ENCODE measurements at places on chromosomes 2 and 18. TPM values are rescaled to one million over a fixed set of nuclear protein-coding genes. Genes with fewer than 3 reads are reported as not detected.

- no peak for DNase-seq
Observed at GRCh38 chr2:106191511-106192016, 2.5 kb downstream of the UXS1 start.

- no peak for DNase-seq
Observed at GRCh38 chr18:32934201-32934600, 161.4 kb upstream of the KLHL14 start.

Gene OSR1
- 26.2 TPM for total RNA-seq

GRCh38 chr2:66387016-66387753 lies 47.7 kb upstream of the MEIS1 start:
- no peak for DNase-seq

DNA sequence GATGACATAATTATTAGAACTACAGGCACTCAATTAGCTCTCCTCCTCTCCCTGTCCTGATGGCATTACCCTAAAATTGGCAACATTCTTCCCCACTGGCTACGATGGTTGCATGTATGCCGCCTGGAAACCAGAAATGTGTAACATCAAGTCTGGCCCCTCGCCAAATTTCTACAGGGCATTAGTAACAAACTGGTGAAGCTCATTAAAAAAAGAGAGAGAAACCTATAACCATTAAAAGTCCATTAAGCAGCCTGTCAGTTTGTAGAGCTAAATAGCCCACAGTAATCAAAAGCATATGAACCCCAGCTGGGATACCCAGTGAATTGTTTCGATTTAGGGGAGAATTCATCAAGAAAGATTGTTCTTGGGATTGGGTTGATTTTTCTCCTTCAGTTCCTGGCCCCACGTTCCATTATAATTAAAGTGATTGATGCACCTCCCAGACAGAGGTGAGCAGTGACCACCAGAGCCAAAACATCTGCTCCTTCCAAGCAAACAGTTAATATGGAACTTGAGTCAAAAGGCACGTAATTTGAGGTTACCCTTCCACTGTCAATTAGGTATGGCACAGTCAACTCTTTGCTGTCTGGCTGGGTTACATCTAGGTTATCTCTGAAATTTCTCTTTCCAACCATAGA lies 208.6 kb downstream of the C1D start:
- no peak for DNase-seq

GRCh38 chr18:54117853-54118773 lies 106.4 kb downstream of the MBD2 start:
- DNase-seq: no peak

DNA sequence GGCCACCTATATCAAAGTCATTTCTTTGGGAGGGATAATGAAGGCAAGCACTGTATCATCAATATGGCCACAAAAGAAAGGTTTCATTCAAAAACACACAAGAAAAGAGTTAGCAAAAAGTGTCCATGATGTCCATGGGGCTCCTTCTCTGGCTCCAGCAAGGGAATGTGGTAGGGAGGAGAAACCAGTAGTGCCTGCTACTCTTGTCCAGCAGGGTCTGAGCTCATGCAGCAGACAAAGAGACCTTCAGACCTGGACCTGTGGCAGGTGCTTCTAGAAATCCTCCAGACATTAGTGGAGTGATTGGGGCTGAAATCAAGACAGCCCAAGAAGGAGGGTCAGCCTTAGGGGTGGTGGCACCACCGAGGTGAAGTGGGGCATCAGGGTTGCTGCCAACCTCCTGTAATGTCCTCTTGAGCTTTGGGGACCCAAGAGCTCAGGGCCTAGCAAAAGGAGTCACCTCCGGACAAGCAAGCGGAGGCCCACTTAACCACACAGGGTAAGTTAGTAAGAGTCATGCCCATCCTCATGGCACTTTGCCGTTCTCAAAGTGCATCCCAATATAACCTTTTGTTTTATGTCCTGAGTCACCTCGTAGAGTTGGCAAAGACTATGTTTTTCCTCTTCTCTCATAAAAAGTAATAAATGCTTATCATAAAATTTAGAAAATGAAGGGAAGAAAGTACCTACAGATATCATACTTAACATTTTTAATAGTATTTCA lies 112.6 kb upstream of the YPEL5 start:
- DNase-seq: no peak

Gene SSB
- total RNA-seq: 28.8 TPM

DNA sequence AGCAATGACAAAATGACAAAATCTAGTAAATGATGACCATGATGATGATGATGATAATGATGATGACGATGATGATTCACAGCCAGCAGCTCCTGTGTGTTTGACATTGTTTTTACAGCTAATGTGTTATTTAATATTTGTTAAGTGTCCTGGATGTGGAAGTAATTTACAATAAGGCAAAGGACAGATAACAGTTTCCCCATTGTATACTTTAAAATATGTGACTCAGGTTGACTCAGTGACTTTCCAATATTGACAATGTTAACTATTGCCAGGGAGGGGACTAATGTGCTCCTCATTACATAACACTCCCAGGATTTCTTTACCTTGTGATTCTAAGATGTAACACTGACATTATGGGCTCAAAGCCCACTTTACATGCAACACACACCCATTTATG lies 602.2 kb downstream of the FBXO15 start:
- no peak for DNase-seq

DNA sequence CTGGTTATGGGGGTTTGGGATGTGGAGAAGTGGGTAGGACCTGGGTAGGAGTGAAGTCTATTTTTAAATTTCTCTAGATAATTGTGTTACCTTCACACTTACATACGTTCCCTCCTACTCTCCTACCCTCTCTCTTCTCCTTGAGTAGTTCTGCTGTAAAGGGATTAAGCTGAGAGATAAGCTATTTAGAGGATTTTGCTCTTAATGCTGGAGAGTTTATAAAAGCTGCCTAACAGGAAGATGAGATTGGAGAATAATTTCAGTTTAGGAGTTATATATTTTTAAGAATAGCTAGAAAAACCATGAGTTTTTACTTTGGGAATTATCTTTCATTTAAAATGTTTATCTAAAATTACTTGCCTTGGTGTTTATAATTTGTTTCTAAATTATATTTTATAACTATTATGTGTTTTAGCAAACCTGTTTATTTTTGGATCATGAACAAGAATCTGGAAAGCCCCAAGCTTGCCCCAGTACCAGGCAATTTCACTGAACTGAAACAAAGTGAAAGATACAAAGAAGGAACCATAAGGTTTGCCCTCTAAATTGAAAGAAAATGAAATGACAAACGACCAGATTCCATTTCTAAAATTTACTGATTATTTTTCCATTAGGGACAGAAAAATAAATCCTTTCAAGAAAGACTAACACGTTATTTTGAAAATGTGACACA lies 101.5 kb downstream of the ZNF532 start:
- no peak for DNase-seq

DNA sequence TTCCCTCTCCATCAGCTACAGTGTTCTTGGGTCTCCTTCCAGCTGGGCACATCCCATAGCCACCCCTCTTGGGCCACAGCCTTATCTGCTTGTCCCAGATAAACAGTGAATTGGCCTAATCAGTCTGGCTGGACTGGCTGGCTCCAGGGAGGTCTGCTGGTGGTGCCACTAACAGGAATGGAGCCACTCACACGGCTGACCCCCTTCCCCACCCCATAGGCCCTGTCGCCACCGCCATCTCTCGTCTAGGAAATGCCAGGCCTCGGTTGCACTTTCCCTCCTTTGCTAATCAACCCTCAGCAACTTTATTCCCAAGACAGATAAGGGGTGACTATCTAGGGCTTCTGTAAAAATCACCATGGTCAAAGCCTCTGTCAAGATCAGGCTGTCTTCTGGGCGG lies 23.0 kb upstream of the TNP1 start:
- no peak for DNase-seq

- no peak for DNase-seq
Observed at GRCh38 chr2:27627963-27628766, 647 bp downstream of the CCDC121 start.

DNA sequence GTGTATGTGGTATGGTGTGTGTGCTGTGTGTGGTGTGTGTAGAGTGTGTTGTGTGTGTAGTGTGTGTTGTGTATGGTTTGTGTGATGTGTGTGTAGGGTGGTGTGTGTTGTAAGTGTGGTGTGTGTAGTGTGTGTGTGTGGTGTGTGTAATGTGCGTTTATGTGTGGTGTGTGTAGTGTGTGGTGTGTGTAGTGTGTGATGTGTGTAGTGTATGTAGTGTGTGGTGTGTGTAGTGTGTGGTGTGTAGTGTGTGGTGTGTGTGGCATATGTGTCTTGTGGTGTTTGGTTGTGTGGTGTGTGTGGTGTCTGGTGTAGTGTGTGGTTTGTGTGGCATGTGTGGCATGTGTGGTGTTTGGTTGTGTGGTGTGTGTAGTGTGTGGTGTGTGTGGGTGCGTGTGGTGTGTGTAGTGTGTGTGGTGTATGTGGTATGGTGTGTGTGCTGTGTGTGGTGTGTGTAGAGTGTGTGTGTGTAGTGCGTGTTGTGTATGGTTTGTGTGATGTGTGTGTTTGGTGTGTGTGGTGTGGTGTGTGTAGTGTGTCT lies 4.0 kb upstream of the RTP5 start:
- no peak for DNase-seq

GRCh38 chr2:227942021-227942420 lies 70.6 kb downstream of the DAW1 start:
- no peak for DNase-seq

- DNase-seq: no peak
Observed at GRCh38 chr2:230701308-230701707, 11.3 kb upstream of the CAB39 start.

DNA sequence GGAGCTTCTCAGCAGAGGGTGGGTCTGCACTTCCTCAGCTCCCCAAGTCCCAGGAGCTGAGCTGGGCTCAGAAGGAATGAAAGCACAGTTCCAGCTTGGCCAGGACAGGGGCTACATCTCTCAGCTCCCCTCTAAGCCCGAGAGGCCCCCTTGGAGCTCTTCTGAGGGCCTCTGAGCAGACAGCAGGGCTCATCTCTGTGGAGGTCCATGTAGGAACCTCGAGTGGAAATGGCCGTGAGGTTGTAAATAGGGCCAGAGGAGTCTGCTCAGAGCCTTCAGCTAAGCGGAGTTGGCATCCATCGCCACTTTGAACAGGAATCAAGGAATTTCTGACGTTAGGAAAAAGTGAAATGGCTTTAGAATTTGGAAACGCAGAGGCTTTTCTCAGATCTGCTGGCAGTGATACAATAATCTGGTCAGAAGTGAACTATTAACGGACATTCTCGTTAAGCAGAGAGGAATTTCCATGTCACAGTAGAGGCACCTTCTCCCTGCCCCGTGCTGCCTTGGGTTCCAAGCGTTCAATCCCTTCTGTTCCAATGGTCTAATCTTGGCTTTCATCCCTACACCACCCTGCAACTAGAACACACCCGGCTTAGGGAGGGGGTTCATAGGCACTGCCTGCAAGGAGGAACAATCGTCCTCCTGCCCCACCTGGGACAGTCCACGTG lies 213.9 kb downstream of the NDUFA10 start:
- DNase-seq: peak; percentile 18

DNA sequence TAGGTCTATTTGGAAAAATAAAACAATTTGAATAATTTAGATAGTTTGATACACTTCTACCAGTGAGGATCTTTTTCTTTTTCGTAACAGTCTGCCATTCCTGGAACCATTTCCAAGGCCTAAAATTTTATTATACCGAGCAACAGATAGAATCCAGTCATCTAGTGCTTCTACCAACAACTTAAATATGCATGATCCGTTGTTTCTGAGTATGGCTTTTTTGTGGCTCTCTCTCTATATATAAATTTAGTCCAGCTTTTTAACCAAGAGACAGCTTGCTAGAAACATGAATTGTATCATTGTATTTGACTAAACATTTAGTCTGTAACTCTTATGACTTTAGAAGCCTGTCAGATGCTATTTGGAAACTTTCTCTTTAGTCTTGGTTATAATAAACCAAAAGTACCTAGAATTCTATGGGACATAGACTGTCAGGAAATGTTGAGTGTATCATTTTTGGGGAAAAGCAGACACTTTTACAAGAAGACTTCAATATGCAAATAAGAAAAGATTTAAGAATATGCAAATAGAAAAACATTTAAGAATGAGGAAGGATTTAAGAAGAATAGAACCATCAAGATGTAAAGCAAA lies 161.4 kb downstream of the ZEB2 start:
- no peak for DNase-seq

DNA sequence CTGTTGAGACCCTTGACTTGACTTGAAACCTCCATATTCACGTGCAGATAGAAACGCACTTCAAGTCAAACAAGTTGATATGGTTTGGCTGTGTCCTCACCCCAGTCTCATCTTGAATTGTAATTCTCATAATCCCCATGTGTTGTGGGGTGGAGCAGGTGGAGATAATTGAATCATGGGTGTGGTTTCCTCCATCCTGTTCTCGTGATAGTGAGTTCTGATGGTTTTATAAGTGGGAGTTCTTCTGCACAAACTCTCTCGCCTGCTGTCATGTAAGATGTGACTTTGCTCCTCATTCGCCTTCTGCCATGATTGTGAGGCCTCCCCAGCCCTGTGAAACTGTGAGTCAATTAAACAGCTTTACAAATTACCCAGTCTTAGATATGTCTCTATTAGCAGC lies 21.4 kb downstream of the SLC3A1 start:
- no peak for DNase-seq

DNA sequence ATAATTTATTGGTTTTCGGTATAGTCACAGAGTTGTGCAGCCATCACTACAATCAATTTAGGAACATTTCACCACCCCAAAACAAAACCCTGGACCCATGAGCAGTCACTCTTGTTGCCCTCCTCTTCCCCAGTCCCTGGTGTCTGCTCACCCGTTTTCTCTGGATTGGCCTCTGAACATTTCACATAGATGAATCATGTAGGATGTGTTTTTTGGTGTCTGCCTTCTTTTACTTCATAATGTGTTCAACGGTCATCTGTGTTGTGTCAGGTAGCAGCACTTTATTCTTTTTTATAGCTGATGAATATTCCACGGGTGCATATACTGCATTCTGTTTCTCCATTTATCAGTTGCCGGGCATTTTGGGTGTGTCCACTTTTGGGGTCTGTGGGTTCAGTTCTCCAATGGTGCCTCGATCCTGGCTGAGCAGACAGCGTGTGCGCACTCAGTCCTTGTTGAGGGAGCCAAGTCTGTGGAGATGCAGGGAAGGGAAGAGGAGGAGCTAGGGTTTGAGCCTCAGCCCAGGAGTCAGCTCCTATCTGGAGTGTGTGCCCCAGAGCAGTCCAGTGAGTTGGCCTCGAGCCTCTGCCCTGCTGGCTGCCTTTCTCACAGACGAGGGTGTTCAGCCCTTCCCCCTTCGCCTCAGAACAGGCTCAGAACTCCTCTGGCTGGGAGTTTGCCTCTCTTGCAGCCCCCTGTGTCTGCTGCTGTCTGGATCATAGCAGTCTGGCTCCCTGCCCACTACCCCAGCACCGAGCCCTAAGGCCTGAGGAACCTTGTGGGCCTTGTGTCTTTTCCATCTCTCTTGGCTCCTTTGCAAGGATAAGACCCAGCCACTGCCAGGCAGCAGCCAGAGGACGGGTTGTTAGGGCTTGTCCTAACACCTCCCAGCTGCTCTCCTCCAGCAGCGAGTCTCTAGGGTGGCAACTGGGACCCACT lies 18.0 kb downstream of the C2orf74 start:
- peak; percentile 67 for DNase-seq

Gene L3MBTL4
- 5.6 TPM for total RNA-seq
